Stimulated activated CD4-positive, alpha-beta T cell treated with anti-CD3 and anti-CD28 coated beads, Interleukin-1b, Interleukin-23, amount 100 ng/mL, for 24 hours (primary cell): ENCODE measurements at places on chromosomes 16 and 17.

- DNase-seq, result no peak
Measured at GRCh38 chr17:34902831-34903547, 58.3 kb downstream of the CCT6B start.

DNA sequence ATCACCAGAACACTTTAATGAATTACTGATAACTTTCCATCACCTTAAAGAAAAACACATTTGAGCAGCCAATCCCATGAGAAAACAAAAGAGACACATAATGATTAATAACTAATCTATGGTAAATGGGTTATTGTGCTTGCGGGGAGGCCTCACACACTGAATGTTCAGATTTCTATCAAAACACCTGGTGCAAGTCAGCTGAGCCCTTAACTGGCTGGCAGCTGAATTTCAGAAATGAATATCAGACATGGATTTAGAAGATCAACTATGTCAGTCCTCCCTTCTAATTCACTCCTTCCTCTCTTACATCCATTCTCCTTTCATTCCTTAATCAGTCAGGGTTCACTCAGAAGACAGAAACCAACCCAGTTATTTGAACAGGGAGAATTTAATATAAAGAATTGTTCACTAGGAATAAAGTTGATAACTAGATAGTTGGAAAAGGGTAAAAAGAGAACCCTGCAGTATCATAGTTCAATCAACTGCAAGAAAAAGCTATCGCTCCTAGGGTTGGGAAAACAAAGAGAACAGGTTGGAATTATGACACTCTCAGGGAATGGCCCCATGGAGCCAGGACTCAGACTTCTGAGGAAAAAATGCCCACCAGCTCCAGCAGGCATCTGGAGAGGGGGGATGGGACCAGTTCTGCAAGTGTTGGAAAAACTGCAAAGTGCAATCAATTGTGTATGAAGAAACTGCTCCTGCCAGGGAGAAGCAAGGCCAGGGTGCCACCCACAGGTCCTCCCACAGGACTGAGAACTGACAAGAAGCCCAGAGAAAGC lies 577.1 kb upstream of the CDH5 start:
- no peak for DNase-seq

DNA sequence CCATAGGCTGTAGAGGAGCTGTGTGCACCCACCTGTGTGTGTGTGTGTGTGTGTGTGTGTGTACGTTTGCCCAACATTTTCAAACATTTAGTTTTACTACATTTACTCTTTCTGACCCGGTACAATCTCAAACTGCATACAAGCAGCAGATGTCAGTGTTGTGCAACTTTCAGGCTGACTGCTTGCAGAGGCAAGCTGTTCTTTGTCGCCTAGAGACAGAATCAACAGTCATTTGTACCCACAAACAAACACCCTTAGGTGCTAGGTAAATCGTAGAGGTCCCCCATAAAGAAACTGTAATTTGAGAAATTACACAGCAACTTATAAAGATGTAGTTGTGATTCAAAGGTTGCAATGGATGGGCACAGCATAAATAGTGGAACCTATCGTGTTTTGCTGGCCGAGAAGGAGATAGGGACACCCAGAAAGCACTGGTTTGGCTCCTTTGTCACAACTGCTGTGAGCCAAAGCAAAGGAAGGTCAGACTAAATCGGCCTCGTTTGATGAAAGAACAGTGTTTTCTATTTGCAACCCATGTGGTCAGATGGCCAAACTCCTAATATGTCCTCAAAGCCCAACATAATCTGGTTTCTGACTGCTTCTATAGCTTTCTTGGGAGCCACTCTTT lies 478.4 kb downstream of the TOX3 start:
- no peak for DNase-seq

- no peak for DNase-seq
Measured at GRCh38 chr17:37659925-37660324, 16.7 kb upstream of the DDX52 start.

GRCh38 chr17:21285164-21286065 lies 904 bp downstream of the MAP2K3 start:
- DNase-seq, result no peak

- DNase-seq, result no peak
Measured at GRCh38 chr16:53220585-53220984, 165.8 kb downstream of the CHD9 start.

- DNase-seq, result no peak
Measured at GRCh38 chr17:57636985-57637665, 108.0 kb downstream of the CCDC182 start.

GRCh38 chr16:27511657-27512448 lies 37.9 kb downstream of the GTF3C1 start:
- no peak for DNase-seq

DNA sequence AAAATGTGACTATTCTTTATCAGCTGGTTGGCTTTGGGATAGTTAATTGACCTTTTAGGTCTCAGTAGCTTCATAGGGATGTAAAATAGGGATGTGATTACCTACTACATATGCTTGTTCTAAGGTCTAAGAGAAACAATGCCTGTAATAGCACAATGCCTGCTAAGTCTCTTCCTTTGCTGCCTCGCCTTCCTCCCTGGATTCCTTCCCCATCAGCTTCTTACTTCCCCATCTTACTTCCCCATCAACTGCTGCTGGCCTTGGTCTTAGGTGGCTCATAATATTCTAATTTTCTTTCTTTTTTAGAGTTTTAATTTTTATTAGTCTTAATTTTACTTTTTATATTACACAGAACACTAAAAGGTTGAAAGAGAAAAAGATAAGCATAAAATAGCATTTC lies 59.2 kb upstream of the GOT2 start:
- no peak for DNase-seq

DNA sequence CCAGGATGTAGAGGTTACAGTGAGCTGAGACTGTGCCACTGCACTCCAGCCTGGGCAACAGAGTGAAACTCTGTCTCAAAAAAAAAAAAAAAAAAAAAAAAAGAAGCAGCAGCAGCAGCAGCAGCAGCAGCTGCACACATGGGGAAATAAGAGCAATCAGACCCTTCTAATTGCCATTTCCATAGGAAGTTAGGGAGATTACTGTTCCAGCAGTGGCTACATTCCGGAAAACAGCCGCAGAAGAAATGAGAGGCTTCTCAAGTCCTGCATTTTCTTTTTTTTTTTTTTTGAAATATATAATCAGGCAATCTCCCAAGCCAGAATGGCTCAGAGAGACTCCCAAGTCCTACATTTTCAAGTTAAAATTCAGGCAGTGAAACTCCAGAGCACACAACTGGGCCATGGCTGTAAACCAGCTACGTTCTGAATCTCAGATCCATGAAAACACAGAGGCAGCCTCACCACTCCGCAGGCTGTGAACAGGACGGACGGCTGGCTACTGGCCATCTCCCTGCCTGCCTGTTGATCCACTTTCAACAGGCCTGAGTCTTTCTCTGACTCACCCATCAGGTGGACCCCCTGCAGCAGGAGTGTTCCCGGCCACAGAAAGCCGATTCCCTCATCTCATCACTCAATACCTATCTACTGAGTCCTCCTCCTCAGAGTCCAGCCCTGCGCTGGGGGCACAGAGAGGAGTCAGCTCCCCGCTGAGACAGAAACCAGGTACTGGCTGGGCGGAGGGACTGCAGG lies 15.0 kb downstream of the TRPV1 start:
- DNase-seq, result no peak

DNA sequence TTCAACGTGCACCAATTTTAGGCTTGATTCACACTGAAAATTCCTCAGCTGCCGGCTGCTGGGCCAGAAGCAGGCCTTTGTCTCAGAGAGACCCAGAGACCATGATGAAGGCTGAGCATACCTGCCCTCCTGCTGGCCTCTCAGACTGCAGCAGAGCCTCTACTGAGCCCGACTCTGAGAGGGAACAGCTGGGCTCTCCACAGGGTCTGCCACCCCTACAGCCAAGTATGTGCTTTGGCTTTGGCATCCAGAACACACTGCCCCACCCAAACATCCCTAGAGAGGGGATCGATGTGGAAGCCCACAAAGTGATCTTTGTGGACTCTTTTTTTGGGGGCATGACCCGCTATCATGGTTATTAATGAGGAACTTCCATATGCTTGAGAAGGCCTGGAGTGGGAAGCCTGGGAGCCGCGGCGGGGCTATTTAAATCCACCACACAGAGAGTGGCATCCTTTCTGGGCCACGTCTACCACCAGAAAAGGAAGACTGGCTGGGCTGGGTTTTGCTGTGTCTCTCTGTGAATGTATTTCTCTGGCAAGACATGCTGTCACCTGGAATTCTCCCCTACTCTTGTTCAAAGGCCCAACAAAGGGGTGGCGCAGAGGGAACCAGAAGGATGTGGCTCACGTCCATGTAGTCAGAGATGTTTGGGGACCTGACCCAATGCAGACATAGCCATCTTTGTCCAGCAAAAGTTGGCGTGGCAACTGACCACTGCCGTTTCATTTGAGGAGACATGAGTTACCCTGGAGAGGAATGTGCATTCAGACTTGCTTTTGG lies 69.3 kb downstream of the GNAO1 start:
- no peak for DNase-seq

- DNase-seq, result no peak
Measured at GRCh38 chr17:48290378-48290777, 139.6 kb downstream of the SKAP1 start.

DNA sequence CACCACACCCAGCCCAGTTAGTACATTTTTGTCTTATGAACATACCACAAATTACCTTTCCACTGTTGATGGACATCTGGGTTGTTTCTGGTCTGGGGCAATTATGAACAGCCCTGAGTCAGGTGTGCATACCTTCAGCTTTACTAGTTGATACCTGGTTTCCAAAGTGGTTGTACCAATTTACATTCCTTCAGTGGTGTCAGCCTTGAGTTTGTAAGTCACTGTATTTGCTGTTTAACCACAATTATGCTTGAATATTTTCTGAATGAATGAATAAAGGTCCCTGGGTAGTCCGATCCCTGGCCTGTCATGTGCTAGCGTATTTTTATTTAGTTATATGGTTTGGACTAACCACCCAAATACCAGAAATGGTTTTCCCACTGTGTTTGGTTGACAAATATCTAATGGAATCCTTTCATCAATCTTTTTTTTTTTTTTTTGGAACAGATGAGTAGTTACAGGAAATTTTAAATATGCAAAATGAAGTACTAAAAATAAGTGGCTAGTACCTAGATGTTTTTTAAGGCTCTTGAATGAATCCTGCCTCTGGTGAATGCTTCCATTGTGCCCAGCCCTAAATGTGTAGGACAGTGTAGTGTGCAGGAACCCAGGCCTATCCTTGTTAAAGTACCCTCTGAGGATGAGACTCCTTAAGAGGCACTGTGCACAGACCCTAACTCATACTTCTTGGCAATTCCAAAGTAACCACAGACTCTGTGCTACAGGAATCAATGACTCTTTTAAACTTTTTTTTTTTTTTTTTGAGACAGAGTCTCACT lies 3.7 kb downstream of the DUSP14 start:
- DNase-seq, result no peak

GRCh38 chr16:80116711-80117110 lies 424.1 kb upstream of the DYNLRB2 start:
- no peak for DNase-seq

GRCh38 chr16:88614818-88615580 lies 23.4 kb upstream of the IL17C start:
- DNase-seq, result no peak

DNA sequence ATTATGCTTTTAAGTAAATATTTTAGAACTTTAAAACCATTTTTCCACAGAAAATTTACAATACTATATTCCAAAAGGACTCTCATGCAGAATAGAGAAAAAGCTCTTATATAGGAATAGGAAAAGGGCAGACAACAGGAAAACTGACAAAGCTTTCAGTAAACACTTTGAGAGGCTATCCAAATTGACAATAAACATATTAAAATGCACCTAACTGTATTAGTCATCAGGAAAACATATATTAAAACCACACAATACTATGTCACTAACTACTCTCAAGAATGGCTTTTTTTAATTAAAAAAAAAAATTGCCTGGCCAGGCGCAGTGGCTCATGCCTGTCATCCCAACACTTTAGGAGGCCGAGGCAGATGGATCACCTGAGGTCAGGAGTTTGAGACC lies 77.3 kb downstream of the CEP112 start:
- no peak for DNase-seq

DNA sequence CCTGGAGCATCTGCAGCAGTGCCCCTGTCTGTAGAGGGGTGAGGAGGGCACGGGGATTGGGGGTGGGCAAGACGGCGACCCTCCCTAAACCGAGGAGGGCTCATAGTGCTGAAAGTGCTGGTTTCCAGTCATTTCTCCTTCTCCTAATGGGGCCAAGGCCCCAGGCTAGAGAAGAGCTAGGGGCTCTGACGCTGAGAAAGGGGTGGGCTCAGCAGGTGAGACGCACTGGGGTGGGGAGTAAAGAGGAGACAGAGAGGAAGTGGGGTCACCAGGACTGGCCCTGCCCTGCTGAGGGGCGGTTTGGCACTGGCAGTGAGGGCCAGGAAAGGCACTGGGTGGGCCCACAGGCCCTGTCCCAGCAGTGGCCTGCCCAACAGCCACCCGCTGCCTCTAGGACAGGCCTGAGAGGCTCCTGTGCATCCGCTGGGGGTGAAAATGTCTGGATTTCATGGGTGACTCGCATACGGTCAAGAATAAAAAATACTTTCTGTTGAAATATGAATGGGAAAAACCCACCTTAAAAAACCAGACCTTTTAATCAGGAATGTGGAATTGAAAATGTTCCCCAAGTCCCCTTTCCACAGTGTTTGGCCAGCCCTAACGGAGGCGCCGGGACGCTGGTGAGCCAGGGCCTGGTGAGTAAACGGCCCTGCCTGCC lies 122.4 kb upstream of the SMURF2 start:
- no peak for DNase-seq

GRCh38 chr16:630249-630814 lies 453 bp upstream of the WFIKKN1 start:
- DNase-seq, result no peak

DNA sequence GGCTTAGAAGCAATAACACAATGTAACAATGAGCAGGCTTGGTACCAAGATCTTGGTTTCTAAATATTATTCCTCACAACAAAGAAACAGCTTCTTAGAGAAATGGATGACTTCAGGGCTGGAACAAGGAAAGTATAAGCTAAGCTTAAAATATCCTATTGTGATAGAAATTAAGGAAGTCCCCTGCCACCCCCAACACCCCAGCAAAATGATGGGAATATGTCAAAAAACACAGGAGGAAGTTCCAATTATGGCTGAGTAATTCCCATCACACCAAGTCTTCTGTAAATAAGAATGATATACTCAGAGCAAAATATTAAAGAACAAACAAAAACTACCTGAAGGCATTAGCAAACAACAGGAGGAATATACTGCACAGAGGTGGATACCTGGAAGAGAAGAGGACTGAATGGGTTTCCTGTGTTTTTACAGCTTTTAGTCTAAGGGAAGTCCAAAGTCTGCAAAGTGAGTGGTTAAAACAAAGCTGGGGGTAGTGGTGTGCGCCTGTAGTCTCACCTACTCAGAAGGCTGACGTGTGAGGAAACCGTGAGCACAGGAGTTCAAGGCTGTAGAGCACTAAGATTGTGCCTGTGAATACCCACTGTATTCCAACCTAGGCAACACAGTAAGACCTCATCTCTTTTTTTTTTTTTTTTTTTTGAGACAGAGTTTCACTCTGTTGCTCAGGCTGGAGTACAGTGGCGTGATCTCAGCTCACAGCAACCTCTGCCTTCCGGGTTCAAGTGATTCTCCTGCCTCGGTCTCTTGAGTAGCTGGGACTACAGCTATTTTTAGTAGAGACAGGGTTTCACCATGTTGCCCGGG lies 17.1 kb upstream of the ATP6V0A1 start:
- DNase-seq, result no peak

GRCh38 chr16:64428463-64429113 lies 693.3 kb downstream of the CDH11 start:
- no peak for DNase-seq

- DNase-seq, result no peak
Measured at GRCh38 chr16:28062847-28063521, 530 bp downstream of the GSG1L start.
